Activated B cell treated with CpG ODN at 0.5 μM for 24 hours (primary cell): ENCODE measurements at places on chromosomes 1 and 21.
A peak's percentile ranks its signal among the peaks of the same experiment; 100 is the strongest.

- peak; percentile 13 for DNase-seq
Observed at GRCh38 chr1:36091698-36092097, 3.0 kb downstream of the ADPRS start.

- DNase-seq, result no peak
Observed at GRCh38 chr1:186948535-186948934, 119.8 kb downstream of the PLA2G4A start.

- no peak for DNase-seq
Observed at GRCh38 chr1:232432313-232432712, 197.6 kb downstream of the SIPA1L2 start.

- DNase-seq, result no peak
Observed at GRCh38 chr1:178277793-178278530, 184.1 kb downstream of the RASAL2 start.

DNA sequence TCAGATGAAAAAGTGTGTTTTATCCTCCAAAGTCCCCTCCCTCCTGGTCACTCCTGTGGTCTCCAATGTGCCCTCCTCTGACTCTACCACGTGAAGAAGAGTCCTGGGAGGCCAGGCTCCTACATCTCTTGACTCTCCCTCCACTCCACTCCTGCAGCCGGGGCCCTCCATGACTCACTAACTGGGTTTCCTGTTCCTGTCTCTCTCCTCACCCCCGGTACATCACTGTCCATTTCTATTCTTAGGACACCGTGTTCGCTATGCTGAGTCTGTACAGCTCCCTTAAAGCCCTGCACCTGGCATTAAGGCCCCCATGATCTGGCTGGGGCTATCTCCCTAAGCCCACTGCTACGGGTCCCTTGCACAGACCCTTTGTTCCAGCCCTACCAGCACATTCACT, 93.4 kb downstream of the BCAR3 start:
- no peak for DNase-seq

- no peak for DNase-seq
Observed at GRCh38 chr1:210571356-210572284, 242.9 kb downstream of the HHAT start.

DNA sequence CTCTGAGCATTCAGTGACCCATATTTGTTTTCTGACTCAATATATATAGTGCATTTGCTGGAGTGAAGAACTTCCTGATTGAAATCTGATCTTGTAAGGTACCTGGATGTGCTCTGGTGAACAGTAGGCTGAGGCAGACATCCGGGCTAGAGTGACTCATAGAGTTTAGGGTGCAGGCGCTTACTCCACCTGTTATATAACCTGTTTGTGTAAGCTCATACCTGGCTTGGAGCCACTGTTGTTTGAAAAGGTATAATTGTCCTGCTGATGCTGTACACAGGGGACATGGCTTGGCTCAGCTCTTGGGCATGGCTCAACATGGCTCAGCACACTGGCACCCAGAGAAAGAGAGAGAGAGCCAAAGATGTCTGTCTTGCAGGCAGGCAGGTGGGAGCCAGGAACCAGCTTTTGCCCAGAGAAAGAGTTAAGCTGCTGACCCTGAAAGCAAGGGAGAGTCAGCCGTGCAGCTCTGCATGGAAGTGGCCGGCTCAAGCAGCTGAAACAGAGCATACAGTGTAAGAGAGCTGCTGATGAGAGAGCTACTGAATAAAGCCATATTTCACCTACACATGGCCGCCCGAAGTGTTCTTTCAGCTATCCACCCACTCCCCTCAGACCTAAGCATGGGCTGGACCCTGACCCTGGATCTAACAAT, 43.2 kb downstream of the GJA5 start:
- DNase-seq, result no peak

GRCh38 chr1:203128431-203128715, 847 bp downstream of the ADORA1 start:
- no peak for DNase-seq
